ENCODE measurements at places on chromosomes 5 and 9. TPM values are rescaled to one million over a fixed set of nuclear protein-coding genes. Genes with fewer than 3 reads are reported as not detected.

DNA sequence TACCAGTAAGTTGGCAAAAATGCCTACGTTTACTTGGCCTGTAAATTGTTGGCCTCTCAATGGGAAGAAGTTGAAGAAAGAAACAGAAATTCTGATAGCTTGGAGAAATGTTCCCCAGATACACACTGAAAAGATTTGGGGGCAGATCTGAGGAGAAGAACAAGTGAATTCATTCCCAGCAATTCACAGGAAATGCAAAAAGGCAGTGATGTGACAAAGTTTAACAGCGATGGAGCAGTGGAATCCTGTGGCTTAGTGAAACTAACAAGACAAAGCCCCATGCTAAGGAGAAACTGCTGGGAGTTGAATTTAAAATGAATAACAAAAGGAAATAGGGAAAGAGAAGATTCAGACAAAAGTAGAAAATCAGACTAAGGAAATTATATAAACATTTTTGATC, 213.2 kb upstream of the EDIL3 start:
- no peak overlapping the region for H3K4me3 ChIP-seq
- H3K36me3 ChIP-seq, result no peaks in the 10 kb centered on the region
- no peak overlapping the region for H3K27ac ChIP-seq
- H3K27me3 ChIP-seq, result no peaks in the 10 kb centered on the region

DNA sequence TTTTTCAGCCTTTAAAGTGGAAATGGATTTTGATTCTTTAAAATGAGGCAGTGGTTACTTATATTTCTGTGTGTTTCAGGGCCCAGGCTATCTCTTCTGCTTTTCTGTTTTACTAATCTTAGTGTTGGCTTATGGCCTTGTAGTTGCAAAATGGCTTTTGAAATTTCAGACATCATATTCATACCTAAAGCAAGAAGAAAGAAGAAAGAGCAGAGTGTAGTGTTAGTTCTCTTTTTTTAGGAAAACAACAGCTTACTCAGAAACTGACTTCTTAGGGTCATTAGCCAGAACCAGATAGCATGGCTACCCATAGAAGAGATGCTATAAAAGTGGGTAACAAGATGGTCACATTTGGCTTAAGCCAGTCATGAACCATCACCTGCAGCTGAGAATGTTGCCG, 20.9 kb downstream of the ZBED3 start:
- DNase-seq, result no peak
- H3K36me3 ChIP-seq, result no peaks in the 10 kb centered on the region
- no peak overlapping the region for H3K4me3 ChIP-seq
- no peaks in the 10 kb centered on the region for H3K27me3 ChIP-seq

DNA sequence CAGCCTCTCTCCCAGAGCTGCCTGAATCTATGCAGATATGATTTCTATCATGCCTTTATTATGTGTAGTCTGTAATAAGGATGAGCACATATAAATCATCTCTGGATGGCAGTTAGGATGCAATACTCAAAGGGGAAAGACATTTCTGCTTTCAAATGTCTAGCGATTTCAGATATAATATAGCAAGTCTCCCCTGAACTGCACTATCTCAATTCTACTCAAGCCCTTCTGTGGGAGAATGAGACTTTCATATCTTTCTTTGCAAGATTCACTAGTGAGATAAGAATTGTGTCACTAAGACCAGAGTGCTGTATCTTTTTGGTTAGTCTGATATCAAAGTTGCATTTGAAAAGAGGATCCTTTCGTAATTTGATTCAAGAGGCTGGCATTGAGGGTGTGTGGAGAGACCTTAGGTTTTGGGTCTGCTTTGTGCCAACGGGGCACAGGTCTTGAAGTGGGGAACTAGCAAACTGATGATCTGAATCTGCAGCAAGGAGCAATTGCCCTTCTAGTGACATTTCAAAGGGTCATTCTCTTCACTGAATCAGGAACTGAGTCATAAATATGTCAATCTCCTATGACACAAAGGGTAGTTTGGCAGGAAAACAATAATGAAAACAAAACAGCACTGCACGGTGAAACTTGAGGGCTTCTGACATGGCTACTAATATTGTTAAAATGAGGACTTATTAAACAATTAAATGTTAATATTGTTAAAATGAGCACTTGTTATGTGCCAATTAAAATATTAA, 305.5 kb upstream of the CLINT1 start:
- no peaks in the 10 kb centered on the region for H3K4me1 ChIP-seq
- no peaks in the 10 kb centered on the region for H3K36me3 ChIP-seq
- no peak overlapping the region for H3K4me3 ChIP-seq

DNA sequence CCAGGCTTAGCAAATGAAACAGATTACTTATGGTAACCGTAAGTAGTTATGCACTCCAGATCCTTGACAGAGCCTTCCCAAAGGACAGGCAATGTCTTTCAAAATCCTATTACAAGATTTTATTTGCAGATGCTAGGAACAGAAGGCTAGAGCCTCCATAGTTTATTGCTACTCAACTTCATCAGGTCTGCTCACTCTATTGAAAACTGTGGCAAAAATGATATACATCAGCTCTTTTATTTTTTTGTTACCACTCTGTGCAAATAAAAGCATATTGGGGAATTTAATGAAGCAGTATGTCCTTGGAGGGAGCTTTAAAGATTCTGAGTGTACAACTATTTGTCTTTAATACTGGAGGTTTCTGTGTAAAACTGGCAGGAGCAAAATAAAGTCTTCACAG, 46.5 kb downstream of the SLC44A1 start:
- H3K36me3 ChIP-seq, result no peaks in the 10 kb centered on the region
- H3K27ac ChIP-seq, result no peak overlapping the region
- peaks cover 5% of the 10 kb centered on the region for H3K4me1 ChIP-seq
- H3K27me3 ChIP-seq, result no peaks in the 10 kb centered on the region
- H3K4me3 ChIP-seq, result no peak overlapping the region

DNA sequence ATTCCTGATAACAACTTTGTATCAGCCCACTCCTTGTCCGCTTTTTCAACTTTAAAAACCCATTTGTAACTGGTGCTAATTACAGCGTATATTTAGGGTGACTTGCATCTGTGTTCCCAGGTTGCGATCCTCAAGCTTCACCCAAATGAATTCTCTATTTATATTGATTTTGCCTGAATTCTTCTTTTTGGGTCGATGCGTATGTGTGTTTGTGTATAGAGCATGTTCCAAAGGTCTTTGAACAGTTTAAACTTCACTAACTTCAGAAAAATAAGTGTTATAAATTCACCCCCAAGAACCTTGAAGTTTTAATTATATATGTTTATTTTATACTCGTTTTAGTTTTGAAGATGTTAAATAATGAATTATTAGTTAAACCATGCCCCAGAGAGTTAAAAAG, 16.1 kb upstream of the SPATA31D4 start:
- no peak overlapping the region for H3K27ac ChIP-seq
- DNase-seq, result no peak
- no peaks in the 10 kb centered on the region for H3K27me3 ChIP-seq
- H3K4me1 ChIP-seq, result no peaks in the 10 kb centered on the region
- H3K36me3 ChIP-seq, result no peaks in the 10 kb centered on the region

GRCh38 chr5:172111852-172112225, 76.2 kb downstream of the STK10 start:
- no peaks in the 10 kb centered on the region for H3K27me3 ChIP-seq
- no peak overlapping the region for H3K4me3 ChIP-seq
- no peak overlapping the region for H3K27ac ChIP-seq

The HAPLN1 gene
- not detected for total RNA-seq

The ECSCR gene
- total RNA-seq, result 11.1 TPM

The OR1J2 gene
- not detected for total RNA-seq

Data from ovary (tissue), 10 donors.